COLO829 (cell line): ENCODE measurements at places on chromosomes 5 and 9.

DNA sequence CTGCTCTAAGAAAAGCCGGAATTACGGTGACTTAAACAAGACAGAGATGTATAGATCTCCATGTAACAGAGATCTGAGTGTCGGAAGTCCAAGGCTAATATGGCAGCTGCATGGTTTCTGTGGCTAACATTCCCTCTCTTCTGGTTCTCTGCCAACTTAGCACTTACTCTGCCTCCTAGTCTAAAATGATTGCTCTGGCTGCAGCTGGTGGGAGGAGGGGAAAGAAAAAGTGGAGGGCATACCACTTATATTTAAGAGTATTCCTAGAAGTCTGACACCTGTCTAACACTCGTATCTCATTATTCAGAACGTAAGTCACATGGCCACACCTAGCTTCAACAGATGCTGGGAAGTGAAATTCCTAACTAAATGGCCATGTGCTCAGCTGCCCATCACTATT is 551.5 kb upstream of the TLE4 start:
- DNase-seq = no peak

DNA sequence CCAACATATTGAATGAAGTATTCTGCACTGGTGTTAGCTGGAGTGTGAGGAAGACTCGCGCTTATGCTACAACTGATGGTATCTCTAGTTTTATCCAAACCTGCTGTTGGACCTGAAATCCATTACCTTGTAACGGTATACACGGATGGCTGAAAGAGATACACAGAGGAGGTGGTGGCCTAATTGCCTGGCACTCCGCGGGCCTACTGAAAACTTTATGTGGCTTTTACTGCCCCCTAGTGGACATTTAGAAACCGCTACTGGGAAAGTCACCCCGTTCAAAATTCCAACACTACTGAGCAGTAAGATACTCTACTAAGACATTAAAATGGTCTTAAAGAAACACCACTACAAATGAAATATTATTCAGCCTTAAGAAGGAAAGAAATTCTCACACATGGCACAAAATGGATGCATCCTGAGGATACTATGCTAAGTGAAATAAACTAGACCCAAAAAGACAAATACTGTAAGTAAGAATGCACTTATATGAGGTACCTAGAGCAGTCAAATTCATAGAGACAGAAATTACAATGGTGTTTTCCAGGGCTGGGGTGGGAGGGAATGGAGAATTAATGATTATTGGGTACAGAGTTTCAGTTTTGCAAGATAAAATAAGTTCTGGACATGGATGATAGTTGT is 100.4 kb downstream of the TTLL11 start:
- DNase-seq = peak; percentile 86

DNA sequence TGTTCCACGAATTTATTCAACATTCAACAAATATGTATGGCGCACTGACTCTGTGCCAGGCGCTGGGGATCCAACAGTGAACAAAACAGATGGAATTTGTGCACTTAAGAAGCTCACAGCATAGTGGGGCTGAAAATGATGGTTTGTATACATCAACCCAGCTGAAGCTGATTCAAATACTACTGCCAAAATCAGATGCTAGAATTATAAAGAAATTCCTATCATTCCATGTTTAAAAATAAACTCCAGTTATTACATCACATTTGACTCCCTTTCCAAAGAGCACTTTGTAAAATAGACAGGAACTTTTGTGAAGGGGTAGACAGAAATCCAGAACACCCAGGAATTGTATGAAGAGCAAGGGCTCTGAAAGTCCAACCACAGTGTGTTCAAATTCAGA is 54.1 kb downstream of the ZNF608 start:
- DNase-seq = no peak

DNA sequence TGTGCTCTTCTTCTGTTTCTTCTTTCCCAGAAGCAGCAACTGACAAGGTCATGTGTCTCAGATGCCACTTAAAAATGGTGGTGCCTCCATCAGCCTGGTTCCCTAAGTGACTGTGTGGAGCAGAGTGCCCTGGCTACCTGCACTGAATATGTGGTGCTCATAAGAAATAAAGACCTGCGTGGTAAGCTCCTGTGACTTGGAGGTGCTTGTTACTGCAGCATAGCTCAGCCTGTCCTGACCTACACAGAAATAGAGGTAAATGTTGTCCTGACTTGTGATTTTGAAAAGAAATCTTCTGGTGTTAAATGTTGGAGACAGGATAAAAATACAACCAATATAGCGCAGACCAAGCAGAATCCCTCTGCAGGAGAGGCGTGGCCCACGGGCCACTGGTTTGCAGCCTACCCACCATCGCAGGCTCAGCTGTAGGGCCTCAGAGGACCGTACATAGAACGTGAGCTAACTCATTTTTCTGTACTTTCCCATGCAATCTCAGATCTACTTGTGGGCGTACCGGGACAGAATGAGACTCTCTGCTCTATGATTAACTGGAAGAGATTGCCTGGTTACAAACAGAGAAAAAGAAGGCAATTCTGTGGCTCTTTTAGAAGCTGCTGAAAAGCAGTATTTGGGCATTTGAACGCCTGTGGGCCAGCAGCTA is 79.4 kb upstream of the UNC5A start:
- DNase-seq = no peak

DNA sequence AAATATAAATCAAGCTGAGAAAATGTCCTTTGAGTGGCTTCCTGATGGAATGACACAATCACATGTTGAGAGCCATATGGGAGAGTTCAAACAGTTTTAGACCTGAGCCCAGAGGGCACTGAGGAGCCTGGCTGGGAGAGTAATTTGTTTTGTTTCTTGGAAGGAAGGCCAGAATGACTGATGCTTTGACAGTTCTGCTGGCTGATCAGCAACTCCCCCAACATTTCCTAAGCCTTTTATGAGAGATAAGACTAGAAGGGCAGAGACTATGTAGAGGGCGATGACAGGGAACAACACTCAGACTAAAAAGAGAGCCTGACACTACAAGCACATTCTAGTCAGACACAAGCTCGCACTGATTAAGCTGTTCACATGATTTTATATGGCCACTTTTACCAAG is 169.2 kb downstream of the COX7C start:
- no peak for DNase-seq

GRCh38 chr5:72848474-72849428 is 32.3 kb downstream of the TNPO1 start:
- DNase-seq = peak; percentile 7

- DNase-seq = no peak
Measured at GRCh38 chr5:129120158-129120581, 25.6 kb downstream of the ISOC1 start.

GRCh38 chr5:148849461-148849860 is 23.1 kb downstream of the ADRB2 start:
- DNase-seq = no peak

GRCh38 chr5:175548626-175549311 is 70.4 kb downstream of the SFXN1 start:
- DNase-seq = no peak

DNA sequence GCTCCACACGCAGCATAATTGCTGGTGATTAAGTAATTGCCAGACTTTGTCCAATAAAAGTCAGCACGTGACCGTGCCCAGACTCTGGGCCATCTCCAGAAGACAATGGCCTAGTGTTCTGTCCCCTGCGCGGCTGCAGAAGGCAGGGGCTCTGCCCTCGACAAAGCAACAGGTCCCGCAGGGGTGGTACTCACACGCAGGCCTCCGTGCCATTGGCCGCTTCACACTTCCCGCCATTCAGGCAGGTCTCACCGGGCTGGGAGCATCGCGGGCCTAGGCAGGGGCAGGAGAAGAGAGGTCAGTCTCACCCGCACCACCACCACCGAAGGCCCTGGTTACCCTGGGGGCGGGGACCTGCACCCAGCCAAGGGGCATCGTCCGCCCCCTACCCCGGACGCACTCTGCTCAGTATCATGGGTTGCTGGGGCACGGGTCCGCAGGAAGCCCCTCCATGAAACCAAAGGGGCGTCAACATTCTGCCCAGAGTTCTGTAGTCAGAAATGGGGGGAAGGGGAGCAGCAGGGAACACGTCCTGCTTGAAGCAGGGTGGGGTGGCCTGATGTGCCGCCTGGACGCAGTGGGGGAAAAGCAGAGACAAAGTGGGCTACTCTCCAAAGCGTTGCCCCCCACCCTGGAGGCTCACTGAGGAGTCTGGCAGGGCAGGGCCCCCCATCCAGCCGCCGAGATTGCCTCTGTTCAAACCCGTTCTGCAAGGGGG is 1.9 kb downstream of the NOTCH1 start:
- peak; percentile 94 for DNase-seq

DNA sequence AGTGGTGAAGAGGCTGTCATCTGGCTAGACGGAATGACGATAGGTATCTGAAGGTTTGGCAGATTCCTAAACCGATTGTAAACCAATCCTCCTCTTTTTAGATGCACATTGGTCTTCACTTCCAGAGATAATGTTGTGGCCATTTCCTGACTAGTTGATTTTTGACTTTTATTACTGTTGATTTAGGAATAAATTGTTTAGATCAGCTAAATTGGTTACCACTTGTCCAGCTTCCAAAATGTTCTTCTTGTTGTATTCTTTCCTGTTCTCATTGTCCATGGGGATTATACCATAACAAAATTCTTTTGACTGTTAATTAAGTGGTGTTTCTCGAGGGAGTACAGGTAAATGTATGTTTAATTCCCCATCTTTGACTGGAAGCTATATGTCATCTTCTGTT is 119.7 kb downstream of the MACROH2A1 start:
- DNase-seq = no peak

DNA sequence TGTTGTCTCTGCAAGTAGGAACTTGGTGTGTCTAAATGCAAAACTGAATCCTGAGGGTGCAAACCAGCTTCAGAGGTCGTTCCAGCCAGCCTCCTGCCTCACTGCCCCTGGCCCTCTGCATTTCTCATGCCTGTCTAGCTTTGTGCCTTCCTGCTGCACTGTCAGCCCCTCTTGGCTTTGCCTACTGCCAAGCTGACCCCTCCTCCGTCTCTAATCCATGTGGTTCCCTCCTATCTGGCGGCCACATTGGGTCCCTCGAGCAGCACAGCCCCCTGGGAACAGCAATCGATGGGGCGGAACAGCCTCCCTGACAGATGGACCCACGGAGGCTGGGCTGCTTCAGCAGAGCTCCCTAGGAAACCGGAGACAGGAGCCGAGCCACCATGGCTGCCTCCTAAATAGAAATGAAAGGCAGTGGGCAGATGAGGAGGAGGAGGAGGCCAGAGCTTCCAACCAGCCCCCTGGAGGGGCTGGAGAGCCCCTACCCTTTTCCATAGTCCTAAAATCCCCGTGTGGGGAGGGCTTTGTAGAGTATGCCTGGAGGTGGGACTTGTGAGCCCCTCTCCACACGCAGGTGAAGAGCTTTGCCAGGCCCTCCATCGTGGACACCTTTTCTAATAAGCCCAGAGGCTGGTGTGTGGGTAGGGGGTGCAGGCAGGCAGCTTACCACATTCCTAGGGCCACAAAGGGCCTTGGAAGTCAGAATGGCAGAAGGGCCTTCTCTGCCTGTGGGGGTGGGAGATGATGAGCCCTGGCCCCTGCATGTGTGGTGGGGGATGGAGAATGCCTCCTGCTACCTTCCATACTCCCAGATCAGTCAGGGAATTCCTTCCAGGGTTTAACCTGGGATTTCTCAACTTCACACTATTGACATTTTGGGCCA is 9.2 kb upstream of the CXXC5 start:
- DNase-seq = no peak

- no peak for DNase-seq
Measured at GRCh38 chr9:105191508-105192121, 52.8 kb upstream of the SLC44A1 start.

GRCh38 chr5:16842896-16843295 is 93.2 kb downstream of the MYO10 start:
- DNase-seq = no peak

DNA sequence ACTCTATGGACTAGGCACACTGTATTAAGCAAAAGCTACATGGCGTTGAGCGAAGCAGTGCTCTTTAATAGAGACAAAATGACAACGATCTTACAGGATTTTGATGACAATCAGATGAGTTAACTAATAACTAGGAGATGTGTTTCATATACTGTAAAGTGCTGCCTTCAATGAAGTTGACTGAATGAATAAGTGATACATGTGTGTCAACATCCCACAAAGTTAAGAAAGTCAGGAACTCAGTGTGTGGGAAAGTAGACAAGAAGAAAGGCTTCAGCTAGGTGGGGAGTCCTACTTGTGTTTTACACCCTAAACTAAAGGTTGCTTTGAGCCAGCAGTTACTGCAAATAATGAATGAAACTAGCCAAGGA is 79.6 kb downstream of the PAPPA start:
- no peak for DNase-seq

DNA sequence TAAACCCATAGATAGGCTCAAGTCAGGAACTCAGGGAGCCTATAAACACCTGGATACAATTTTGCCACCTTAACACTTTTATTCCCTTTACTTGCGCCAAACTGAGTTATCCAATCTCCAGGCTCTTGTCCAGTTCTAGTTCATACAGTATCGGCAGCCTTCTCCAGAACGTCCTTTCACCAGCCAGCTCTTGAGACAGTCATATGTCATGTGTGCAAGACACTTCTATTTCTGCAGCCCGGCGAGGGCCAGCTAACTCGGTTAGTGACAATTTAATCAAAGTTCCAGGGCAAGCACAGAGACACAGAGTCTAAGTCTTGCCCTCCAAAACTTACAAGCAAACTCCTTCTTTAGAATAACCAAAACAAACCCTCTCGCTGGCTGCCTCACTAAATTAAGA is 12.9 kb downstream of the ABCA1 start:
- DNase-seq = no peak

DNA sequence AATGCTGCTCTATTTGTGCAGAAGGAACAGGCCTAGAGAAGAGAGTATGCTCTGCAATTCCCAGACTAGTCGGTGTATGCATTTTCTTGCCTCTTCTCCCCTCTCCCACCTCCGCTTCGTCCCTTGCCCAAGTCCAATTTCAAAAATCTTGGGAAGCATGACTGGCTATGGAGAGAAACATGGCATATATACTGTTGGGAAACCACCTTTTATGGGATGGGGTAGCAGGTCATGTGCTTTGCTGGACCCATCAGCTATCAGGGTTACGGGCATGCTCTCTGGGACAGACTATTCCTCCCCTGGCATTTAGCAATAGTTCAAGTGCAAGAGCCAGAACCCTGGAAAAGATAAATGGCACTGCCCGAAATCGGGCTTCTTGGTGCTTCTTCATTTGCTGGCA is 12.0 kb downstream of the ISL1 start:
- DNase-seq = no peak

DNA sequence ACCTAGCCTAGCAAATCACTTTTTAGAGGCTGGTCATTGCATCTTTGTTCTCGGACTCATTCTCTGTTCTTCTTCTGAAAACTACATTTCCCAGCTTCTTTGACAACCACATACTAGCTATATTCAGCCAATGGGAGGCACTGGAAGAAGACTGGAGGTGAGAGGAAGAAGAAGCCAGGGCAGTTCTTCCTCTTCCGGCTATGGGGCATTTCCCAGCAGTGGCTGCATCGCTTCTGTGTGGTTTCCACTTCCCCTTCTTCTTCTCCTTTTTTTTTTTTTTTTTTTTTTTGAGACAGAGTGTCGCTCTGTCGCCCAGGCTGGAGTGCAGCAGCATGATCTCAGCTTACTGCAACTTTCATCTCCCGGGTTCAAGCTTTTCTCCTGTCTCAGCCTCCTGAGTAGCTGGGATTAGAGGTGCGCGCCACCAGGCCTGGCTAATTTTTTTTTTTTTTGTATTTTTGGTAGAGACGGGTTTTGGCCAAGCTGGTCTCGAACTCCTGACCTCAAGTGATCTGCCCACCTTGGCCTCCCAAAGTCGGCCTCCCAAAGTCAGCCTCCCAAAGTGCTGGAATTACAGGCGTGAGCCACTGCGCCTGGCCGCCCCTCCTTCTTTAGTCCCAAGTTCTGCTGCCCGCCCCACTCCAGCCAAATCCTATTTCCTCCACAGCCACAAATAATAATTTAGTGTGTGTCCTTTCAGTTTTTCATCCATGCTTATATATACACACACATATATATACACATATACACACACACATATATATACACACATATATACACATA is 6.9 kb upstream of the UBAP1 start:
- no peak for DNase-seq

GRCh38 chr5:54764102-54765090 is 221.0 kb downstream of the ESM1 start:
- no peak for DNase-seq
